ENCODE measurements at places on chromosomes 4 and X.

DNA sequence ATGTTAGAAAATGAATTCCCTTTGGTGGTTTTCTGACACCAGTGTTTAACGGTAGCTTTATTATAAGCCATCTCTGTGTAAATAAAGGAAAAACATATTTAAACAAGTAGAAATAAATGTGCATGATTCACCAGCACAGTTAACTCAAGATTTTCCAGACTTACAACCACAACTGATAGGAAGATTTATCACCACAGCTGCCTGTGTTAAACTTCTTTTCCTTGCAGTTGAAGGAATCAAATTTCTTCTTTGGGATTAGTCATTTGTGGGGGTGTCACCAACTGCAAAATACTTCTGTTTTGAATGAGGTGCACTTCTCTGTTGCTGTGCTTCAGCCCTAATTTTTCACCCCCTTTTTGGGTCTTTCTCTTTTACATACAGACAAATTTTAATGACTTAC is 128.1 kb upstream of the STK26 start:
- no peak for DNase-seq

DNA sequence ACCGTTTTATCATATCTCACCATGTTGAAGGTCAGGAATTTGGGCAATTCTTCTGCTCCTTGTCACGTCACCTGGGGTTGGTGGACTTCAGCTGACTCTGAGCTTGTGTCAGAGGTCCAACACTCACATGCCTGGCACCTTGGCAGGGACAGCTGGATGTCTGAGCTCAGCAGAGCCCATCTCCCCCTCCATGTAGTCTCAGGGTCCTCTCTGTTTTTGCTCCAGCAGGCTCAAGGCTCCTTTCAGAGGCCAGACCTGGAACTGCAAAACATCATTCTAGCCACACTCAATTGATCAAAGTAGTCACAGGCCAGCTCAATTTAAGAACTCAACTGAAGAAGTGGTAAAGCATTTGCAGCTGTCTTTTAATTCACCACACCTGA is 45.4 kb downstream of the EDNRA start:
- no peak for DNase-seq

DNA sequence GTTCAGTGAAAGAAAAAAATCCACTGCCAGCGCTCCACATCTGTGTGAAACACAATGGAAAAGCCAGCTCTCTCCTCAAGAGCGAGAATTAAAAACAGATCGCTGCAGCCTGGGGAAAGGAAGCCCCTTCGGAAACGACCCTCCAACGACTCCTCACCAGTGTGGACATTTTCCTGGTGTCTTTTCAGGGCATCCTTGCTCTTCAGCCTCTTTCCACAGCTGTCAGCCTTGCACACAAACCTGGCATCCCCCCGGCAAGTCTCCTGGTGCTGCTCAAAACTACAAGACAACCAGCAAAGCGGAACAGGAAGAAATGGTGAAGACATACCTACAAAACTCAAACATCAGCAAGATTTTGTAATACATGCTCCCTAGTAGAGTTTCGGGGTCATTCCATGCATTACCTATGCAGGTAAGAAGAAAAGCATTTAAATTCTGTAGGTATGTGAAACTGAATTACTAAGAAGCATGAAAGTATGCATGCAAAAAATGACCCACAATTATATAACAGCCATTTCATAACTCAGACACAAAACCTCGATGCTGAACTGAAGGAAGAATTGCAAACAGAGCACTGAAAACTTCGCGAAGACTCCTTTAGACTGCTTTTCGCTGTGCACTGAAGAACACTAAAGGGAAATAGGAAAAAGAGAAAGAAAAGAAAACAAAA is 106.1 kb downstream of the PRDM5 start:
- no peak for DNase-seq

DNA sequence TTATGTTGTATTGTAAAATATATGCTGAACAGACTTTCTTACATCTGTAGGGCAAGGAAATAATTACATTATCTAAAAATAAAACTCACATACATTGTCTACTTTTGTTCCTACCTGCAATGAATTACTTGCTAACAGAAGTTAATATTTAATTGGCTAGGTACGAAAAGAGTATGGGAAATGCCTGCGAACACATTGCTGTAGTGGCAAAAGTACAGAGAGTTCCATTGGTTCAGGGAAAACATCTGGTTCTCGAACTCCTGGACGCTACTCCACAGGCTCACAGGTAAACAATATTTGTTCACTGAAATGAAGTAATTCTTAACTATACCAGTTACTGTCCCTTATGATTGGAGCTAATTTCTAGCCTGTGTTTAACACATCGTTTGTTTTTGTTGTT is 837.4 kb downstream of the ADGRL3 start:
- DNase-seq, result no peak
